Left renal cortex interstitium (tissue), 4 donors: ENCODE measurements at places on chromosomes 6 and 20. TPM values are rescaled to one million over a fixed set of nuclear protein-coding genes. Genes with fewer than 3 reads are reported as not detected.

The ULBP2 gene
- 0.41 TPM for polyA plus RNA-seq

The FABP7 gene
- not detected for polyA plus RNA-seq

The C4B gene
- polyA plus RNA-seq = 10.7 TPM

DNA sequence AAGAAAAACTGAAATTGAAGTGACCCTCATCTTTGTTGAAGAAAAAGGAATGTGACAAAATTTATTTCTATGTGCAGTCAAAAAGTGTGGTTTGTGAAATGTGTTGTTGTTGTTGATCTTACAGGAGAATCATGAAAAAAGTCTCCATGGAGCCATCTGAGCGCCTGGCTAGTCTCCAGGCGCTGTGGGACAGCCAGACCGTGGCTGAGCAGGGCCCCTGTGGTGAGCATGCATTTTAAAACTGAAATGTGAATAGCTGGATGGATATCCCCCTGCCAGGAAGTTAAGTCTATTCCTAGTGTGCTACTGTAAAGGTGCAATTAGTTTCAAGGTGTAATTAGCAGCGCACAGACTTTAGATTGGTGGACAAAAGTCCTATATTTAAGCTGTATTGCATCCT, 170.6 kb downstream of the CARMIL1 start:
- DNase-seq = no peak

DNA sequence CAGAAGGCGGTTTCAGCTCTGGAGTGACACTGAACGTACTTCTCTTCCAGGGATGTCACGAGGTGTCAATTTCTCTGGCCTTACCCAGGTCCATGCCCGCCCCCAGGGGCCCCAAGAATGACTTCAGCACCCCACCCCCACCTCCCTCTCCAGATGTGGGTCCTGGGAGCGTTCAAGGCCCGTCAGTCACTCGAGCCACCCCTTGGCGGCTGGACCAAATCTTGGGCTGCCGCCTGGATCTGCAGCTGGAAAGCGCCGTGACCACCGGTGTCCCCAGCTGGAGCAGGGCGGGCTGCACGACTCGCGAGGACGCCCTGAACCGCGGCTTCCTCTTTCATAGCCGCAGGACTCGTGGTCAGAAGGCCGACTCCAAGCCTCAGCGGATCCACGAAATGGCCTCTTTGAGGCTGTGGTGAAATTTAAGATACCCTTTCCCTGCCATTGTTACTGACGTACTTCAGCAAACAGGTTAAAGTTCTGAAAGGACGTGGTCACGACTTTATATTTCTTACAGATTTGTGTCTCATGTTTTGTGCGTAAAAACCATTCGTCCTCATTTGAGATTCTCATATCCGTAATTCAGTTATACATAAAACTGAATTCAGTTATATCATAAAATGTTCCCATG, 29.3 kb downstream of the TRIM38 start:
- DNase-seq = peak; percentile 64

DNA sequence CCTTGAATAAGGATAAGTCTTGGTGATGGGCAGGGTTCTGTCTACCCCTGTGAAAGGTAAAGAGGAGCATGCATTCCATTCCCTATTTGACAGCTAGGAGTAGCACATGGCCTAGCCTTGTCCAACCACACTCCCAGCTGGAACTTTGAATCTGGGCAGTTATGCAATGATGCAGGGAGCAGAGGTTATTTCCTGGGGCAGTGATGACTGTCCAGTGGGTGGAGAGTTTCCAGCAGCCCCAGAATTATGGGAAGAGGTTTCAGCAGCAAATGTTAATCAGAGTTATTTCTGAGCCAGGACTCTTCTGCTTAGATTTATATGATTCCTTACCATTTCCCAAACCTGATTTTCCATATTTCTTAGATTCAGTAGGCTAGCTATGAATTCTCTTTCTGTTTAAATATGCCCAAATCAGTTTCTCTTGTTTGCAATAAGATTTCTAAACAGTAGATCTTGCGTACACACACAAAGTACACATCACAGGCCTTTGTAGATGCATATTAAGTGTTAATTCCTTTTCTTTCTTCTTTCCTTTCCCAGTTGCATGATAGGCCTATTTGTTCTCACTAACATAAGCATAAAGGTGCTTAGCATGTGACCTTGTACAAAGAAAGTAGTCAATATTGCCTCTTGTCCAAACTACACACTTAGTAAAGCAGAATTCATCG, 17.3 kb upstream of the TXLNB start:
- DNase-seq = no peak

GRCh38 chr6:17226786-17227233, 54.4 kb upstream of the RBM24 start:
- DNase-seq = no peak

GRCh38 chr6:33869826-33870423, 66.1 kb upstream of the MLN start:
- DNase-seq = no peak

DNA sequence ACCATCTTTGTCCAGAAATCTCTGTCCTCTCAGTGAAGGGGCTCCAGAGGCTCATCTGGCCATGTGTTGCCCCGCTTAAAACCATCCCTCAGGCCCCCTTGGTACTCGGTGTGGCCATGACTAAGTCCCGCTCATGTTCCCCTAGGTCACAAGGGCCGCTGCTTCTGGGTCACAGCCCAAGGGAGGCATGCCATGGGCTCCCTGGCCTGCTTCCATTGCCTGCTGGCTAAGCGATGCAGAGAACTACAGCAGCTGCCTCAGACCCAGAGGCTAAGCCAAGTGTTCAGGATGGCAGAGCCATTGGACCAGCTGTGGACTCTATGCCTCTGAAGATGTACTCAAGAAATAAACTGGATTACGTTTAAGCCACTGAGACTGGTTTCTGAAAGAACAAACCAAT, 95.5 kb downstream of the ZFP64 start:
- DNase-seq = no peak

GRCh38 chr6:45494416-45495135, 116.8 kb upstream of the SUPT3H start:
- no peak for DNase-seq

DNA sequence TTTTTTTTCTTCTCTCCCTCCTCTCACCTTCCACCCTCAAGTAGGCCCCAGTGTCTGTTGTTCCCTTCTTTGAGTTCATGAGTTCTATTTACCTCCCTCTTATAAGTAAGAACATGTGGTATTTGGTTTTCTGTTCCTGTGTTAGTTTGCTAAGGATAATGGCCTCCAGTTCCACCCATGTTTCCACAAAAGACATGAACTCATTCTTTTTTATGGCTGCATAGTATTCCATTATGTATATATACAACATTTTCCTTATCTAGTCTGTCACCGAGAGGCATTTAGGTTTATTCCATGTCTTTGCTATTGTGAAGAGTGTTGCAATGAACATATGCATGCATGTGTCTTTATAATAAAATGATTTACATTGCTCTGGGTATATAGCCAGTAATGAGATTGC, 147.9 kb downstream of the PDE7B start:
- DNase-seq = no peak

DNA sequence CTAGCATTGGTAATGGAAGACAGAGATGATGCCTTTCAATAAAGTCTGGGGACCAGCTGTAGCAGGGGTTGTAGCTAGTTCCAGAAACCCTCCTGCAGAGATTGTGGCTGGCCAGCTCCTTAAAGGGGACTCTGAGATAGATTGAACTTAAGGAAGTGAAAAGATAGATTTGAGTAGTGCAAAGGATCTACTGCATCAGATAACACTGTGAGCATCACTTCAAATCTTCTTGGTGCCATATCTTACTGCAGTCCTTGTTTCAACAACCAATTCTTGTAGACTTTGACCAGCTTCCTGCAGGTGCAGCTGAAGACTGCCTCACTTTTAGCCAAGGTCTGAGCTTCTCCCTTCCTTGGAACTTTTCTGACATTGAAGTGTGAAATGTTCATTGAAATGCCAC, 14.8 kb upstream of the CEP162 start:
- DNase-seq = no peak

DNA sequence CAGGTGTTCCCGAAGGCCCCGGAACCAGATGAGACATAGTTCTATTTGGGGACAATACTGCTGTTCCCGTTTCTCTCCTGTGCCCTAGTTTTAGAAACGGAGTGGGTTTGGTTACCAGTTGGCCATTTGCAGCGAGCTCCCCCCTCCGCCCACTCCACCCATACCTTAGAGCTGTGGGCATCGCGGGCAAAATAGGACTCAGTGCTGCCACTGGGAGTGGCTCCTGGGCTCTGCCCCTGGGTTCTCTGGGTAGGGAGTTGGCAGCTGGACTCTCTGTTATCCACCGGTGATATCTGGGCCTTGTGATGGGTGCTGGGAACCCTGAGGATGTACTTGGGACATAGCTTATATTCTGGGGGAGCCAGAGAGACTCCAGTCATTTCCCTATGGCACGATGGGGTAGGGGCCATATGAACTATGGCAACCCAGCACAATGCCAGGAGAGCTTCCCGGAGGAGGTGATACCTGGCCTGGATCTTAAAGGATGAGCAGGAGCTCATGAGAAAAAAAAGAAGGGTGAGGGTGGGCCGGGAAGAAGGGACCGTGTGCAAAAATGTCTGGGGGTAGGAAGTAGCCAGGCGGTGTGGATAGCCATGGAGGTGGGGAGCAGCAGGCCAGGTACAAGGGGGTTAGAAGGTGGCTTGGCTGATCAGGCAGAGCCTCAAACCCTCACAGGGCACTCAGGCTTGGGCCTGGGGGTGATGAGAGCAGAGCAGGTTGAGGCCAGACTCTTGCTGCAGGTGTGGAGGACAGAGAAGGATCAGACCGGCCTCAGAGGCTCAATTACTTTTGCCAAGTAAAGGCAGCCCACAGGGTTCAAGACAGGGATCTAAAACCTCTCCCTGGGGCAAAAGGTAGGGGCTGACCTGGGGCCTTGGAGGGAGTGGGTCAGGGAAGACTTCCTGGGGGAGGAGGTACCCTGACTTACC, 9.6 kb downstream of the SRC start:
- DNase-seq = no peak

GRCh38 chr6:41680182-41680965, 42.1 kb downstream of the MDFI start:
- DNase-seq = no peak

GRCh38 chr6:56655249-56655648, 12.6 kb upstream of the DST start:
- DNase-seq = no peak

- no peak for DNase-seq
Measured at GRCh38 chr6:93081901-93082300, 337.5 kb downstream of the EPHA7 start.
